Muscle of arm (tissue), 14 donors: ENCODE measurements at places on chromosomes 12 and 14. TPM values are rescaled to one million over a fixed set of nuclear protein-coding genes. Genes with fewer than 3 reads are reported as not detected.

SH2B3 gene
- polyA plus RNA-seq: not detected

DNA sequence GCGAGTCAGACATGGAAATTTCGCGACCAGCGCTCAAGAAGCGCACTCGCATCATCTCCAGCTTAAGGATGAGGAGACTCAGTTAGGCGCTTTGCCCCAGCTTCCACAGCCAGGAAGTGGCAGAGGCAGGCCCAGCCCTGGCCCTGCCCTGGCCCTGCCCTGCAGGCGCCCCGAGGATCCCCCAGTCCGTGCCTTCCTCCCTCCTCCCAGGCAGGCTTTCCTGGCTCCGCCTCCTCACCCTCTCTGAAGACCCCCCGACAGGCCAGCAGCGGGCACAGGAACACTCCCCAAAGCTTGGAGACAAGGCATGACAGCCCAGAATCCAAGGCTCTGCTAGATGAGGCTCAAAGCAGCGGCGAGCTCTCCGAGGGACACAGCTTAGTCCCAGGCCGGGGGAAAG lies 25.1 kb downstream of the UBR7 start:
- DNase-seq: no peak

DNA sequence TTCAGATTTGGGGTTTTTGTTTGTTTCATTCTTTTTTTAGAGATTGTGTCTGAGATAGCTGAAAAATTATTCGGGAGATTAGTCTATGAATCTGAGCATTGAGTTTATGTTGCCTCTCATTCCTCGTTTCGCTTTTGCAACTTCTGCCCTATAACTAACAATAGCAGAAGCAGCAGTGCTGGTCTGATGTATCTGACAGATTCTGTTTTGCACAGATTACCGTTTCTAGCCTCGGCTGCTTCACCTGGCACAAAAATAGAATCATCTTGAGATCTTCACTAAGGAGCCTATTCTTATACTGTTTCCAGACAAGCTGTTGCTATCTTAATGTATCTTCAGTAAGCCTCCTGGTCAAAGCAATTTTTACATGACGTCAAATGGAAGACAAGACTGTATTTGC lies 29.2 kb downstream of the KCNJ8 start:
- no peak for DNase-seq

DNA sequence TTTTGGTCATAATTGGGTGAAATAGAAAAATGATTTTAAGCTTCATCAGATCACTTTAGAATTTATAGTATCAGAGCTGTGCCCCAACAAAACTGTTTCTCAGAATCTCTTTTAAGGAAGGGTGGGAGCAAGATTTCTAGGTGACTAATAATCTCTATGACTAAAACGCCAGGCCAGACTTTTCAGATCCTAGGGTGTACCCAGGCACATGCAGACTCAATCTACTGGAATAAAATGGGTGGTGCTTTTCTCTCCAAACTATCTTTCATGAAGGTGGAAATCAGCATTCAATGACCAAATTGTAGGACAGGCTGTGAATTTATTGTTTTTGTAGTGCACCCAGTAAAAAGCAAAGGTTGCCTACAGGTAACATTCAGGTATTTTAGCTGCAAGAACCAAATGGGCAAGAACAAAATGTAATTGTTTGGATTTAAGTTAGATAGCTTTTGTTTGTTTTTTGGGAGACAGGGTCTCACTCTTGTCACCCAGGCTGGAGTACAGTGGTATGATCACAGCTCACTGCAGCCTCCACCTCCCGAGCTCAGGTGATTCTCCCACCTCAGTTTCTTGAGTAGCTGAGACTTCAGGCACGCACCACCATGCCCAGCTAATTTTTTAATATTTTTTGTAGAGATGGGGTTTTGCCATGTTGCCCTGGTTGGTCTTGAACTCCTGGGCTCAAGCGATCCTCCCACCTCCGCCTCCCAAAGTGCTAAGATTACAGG lies 49.5 kb downstream of the PPP2R5C start:
- DNase-seq: no peak

- no peak for DNase-seq
These were observed 7.8 kb downstream of the SH2B3 start for GRCh38 chr12:111413442-111414086.
